ENCODE measurements at places on chromosomes 16 and 17.
A peak's percentile ranks its signal among the peaks of the same experiment; 100 is the strongest.

DNA sequence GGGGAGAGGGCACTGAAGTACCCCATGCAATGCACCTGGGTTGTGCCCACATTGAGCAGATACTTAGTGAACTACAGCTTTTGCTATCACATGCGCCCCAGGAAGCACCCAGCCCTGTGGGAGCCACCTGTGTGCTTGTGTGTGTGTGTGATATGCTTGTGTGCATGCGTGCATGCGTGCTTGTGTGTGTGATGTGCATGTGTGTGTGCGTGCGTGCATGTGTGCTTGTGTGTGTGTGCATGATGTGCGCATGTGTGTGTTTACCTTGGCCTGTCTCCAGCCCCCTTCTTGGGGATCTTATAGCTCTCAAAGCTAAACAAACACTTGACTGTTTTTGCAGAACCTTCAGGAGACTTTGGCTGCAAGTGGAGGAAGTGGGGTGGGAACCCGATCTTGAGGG is 841 bp downstream of the C16orf89 start:
- ATAC-seq: no peak

DNA sequence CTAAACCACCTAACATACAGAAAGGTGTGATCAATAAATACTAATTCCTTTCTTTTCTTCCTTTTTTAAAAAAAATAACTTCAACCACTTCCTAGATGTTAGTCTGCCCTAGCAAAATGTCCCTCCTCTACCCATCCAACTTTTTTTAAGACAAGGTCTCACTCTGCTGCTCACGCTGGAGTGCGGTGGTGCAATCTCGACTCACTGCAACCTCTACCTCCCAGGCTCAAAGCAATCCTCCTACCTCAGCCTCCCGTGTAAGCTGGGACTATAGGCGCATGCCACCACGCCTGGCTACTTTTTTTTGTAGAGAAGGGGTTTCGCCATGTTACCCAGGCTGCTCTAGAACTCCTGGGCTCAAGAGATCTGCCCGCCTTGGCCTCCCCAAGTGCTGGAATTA is 33.1 kb downstream of the KANSL1 start:
- no peak for ATAC-seq

DNA sequence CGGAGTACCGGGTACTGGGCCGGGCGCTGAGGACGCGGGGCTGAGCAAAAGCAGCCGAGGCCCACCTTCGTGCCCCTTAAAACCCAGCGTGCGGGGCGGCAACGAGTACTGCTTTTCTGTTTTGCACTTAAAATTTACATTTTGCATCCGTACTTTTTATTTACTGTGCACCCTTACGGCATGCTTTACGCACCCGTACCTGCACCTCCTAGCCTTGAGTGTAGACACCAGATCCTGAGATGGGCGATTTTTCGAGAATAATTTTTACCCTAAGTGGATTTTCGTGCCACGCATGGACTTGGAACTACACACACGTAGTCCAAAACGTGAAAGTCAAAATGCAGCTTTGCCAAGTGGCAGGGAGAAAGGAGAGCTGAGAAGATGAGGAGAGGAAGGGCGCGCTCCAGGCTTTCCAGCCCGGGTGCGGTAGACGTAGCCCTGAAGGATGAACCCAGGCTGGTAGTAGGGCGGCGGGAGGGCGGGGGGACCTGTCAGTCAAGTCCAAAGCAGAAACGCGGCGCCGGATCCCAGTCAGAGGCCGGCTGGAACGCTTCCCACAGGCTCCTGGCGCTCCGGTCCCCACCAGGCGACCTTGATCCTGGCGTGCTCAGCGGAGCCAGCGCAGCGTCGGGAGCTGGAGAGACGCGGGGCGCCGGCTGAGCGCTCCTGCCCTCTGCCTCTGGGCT is 1.2 kb upstream of the CBLN1 start:
- 0 out of 3 replicates have a peak, but pooled peaks have one; percentile 5 for ATAC-seq

- ATAC-seq: no peak
Observed at GRCh38 chr17:79290726-79291125, 216.1 kb downstream of the ENGASE start.

- ATAC-seq: no peak
Observed at GRCh38 chr17:79843474-79843815, 4.2 kb upstream of the CBX4 start.

GRCh38 chr16:46929378-46930332 is 43.8 kb downstream of the DNAJA2 start:
- peak; percentile 91 for ATAC-seq

DNA sequence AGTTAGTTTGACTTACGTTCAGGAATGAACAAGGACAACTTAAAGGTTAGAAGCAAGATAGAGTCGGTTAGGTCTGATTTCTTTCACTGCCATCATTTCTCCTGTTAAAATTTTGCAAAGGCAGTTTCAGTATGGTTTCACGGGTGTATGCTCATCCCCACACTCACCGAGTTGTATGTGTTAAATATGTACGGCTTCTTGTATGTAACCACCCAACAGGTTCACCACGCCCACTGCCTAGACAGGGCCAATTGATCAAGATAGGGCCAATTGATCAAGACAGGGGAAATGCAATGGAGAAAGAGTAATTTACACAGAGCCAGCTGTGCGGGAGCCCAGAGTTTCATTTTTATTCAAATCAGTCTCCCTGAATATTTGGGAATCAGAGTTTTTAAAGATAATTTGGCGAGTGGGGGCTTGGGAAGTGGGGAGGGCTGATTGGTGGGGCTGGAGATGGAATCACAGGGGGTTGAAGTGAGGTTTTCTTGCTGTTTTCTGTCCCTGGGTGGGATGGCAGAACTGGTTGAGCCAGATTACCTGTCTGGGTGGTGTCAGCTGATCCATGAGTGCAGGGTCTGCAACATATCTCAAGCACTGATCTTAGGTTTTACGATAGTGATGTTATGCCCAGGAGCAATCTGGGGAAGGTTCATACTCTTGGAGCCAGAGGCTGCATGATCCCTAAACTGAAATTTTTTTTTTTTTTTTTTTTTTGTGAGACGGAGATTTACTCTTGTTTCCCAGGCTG is 62.4 kb upstream of the PLCG2 start:
- no peak for ATAC-seq

GRCh38 chr17:77140878-77141767 is at the start of gene SEC14L1:
SEC14L1 (plus strand) TSS chr17:77140969; CDS start chr17:77143597, 2,628 bp downstream.
- ATAC-seq: peak; percentile 35

GRCh38 chr16:85718682-85719081 is 29.9 kb upstream of the GINS2 start:
- no peak for ATAC-seq

DNA sequence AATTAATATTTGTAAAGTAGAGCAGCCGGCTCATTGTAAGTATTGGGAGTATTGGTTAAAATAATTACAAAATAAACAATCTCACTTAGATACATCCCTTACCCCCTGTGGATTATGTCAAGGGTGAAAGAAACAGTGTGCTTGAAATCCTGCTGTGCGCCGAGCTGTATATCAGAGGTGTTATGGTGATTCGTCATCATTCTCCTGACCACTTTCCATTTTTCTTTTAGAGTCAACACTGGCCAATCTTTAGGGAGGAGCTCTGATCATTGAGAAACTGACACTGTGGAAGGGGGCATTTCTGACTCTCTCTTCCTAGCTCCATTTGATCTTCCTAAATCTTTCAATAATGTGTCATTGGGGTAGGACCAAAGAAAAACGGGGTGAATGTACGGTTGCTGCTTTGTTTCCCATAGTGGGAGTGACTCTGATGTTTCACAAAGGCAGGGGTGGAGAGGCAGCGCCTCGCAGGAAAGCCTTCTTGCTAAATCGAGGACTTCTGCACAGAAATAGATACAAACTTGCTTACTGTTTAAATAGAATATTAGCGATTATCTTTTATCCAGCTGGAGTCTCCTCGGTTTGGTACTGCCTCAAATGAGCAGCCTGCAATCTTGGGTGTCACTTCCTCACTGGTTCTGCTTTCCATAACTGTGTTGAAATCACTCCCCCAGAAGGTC is 123.4 kb downstream of the PRKCB start:
- no peak for ATAC-seq
